ENCODE measurements at places on chromosomes 7 and 10.

GRCh38 chr10:69317626-69318105 is 39.4 kb downstream of the HK1 start:
- no peak for DNase-seq

- DNase-seq, result no peak
Observed at GRCh38 chr7:127933146-127933545, 98.1 kb downstream of the LRRC4 start.

DNA sequence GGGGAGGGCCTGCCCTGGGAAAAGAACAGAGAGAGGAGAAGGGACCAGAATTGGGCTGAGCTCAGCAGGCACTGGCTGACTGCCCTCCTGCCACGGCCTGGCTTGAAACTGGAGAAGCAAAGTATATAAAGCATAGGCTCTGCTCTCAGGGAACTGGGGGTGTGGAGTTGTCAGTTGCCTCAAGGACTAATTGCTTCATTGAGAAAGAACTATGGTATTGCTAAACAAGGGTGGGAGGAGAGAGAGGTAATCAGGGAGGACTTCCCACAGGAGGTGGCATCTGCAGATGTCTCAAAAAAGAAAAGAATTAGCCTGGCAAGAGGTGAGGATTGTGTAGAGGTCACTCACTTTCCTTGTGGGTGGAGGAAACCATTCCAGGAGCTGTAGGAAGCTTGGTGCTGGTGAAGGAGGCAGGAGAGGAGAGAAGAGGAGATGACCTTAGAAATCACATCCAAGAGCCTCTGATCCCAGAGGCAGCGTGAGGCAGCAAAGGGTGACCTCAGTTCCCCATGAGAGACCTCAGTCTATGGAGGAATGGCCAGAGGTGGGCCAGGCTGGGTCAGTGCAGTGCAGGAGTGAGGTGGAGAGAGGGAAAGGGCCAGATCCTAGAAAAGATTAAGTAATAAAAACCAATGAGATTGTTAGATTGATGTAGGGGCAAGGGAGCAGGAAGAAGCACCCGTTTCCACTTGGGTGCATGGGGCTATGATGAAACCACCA is 2.4 kb downstream of the PILRB start:
- DNase-seq, result no peak

GRCh38 chr7:131254211-131254610 is 73.5 kb upstream of the MKLN1 start:
- no peak for DNase-seq

- no peak for DNase-seq
Observed at GRCh38 chr7:101631224-101631714, 2.2 kb upstream of the MYL10 start.

- DNase-seq, result no peak
Observed at GRCh38 chr7:131517218-131517923, 39.1 kb downstream of the PODXL start.

GRCh38 chr7:36911788-36912187 is 187.5 kb upstream of the AOAH start:
- no peak for DNase-seq
